Gastroesophageal sphincter (tissue), 4 donors: ENCODE measurements at places on chromosomes 3 and 15.

- no peak for ATAC-seq
Measured at GRCh38 chr3:188053710-188054380, 100.1 kb upstream of the LPP start.

GRCh38 chr3:4225005-4225471 is 78.1 kb upstream of the SETMAR start:
- no peak for ATAC-seq

GRCh38 chr3:106398891-106399600 is 530.2 kb upstream of the CBLB start:
- ATAC-seq, result no peak

- ATAC-seq, result no peak
Measured at GRCh38 chr15:87681104-87681503, 575.4 kb downstream of the NTRK3 start.

DNA sequence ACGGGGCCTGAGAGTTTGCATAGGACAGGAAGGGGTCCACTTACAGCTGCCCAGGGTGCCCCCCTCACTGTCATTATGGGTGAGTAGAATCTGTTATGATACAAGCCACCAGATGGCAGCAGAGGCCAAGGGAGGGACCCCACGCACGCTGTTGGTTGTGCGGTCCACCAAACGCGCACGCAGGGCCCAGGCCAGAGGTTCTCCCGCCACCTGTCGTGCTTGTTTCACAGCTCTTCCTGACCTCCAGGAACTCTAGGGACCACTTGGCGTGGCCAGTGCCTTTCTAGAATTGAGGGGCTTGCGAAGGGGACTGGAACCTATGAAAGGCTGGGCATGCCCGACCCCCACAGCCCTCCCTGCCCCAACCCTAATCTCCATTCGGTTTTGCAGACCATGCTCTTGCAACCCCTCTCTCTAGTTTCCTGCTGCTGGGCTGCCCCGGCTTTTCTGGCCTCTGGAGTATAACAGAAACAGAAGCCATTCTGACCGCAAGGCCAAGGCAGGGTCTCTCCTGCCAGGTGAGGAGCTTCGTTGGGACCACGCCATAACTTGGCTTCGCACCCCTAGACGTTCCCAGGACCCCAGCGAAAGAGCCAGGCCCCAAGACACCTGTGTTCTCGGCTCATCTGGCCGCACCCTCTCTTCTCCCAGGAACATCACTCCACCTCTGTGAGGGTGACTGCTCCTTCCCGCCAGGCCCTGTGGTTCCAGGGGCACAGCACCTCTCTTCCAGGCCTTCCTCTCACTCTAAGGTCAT is 46.0 kb downstream of the ALDH1L1 start:
- peak; percentile 78 for ATAC-seq

- ATAC-seq, result no peak
Measured at GRCh38 chr3:106281221-106281620, 412.4 kb upstream of the CBLB start.

DNA sequence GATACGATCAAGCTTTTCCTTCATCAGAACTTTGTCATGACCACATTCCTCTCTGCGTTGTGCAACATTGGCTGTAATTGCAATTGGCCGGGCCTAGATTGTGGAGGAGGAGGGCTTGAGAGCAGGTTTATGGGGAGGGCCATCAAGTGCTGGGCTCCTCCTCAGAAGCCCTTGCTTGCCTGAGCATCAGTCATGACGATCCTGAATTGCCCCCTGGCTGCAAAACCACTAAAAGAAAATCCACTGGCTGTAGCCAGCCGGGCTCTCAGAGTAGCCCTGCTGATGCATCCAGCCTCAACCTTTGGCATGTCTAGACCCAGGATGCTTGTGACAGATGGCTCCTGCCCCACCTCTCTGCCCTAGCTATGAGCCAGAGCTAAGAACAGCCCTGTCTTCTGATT is 13.4 kb upstream of the TRH start:
- ATAC-seq, result no peak

GRCh38 chr3:41267975-41268640 is 68.8 kb downstream of the CTNNB1 start:
- no peak for ATAC-seq

DNA sequence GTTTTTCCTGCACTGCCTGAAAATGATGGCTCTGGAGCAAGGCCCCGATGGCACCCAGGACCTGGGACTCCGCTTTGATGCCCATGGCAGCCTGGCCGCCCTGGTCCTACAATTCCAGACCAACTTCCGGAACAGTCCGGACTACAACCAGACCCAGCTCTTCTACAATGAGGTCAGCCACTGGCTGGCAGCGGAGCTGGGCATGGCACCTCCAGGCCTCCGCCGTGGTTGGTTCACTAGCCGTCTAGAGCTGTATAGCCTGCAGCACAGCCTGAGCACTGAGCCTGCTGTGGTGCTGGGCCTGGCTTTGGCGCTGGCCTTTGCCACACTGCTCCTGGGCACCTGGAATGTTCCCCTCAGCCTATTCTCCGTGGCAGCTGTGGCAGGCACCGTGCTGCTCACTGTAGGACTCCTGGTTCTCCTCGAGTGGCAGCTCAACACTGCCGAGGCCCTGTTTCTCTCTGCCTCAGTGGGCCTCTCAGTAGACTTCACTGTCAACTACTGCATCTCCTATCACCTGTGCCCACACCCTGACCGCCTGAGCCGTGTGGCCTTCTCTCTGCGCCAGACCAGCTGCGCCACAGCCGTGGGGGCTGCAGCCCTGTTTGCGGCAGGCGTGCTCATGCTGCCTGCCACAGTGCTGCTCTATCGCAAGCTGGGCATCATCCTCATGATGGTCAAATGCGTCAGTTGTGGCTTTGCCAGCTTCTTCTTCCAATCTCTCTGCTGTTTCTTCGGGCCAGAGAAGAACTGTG is 10.9 kb downstream of the DISP2 start:
- ATAC-seq, result no peak

- no peak for ATAC-seq
Measured at GRCh38 chr3:38740537-38740936, 75.5 kb downstream of the SCN10A start.

- no peak for ATAC-seq
Measured at GRCh38 chr3:50317300-50317699, 5.2 kb downstream of the HYAL2 start.

DNA sequence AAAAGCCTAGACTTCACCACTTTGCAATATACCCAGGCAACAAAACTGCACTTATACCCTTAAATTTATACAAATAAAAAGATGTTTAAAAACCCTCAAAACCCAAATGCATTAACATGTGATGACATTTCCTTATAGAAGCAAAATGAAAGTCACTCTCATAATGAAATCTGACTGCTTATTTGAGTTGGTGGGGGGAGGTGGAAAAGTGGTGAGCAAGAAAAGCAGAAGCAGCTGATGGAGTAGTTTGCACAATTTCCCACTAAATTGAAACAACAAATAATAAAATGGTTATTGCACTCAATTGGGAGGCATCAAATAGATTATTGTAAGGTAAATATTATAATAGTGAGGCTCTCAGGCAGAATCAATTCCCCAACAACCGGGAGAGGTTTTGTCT is 54.0 kb upstream of the GADL1 start:
- no peak for ATAC-seq
